Thoracic aorta (tissue), 2 donors: ENCODE measurements at places on chromosomes 16 and 17.

DNA sequence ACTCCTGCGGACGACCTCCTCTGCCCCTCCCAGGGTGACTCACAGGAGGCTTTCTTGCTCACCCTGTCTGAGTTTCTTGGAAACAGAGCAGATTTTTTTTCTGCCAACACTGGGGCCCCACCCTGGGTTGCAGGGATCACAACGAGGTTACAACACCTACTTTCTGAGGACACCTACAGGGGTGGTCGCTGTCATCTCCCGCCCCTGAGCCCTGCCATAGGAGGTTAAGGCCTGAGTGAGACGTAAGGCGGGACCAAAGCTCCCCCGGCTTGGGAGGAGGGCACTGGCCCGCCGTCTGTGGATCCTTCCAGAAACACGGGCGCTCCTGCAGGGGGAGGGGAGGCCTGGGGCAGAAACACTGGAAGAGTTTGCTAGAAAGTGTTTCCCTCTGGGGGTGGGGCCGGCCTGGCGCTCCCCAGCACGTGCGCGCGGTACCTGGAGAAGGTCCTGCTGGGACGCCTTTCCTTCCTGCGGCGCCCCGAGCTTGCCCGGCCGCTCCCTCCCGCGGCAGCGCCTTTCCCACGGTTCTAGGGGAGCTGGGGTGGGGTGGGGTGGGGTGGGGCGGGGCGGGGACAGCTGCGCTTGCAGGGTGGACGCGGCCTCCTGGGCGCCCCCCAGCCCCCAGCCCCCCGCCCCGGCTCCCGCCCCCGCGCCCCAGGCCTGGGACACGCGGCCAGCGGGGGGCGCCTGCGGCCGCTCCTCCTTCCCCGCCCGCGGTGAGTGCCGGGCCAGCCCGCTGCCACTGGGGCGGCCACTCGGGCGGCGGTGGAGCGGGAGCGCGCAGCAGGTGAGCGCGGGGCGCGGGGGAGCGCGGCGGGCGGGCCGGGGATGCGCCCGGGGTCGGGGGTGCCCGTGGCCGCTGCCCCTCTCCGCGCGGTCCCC, 20.7 kb upstream of the ADCY7 start:
- DNase-seq: no peak

GRCh38 chr17:81870131-81870980, 781 bp downstream of the ARHGDIA start:
- no peak for DNase-seq

DNA sequence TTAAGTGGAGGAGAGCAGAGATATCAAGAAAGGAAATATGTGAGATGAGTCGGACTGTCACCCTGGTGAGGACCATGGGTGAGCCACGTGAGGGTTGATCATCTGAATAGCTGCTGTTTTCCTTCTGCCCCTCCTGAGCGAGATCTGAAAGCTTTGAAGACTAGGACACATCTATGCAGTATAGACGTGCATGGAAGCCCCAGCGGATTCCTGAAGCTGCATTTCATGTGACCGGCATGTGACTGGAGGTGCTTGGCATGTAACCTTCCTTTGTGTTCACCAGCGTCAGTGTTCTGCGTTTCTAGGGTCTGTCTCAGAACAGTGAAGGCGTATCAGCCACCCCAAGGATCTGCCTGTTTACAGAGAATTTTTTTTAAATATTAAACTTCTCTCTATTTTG, 75.1 kb downstream of the MSI2 start:
- DNase-seq: no peak

- DNase-seq: no peak
Measured at GRCh38 chr17:1755827-1756262, 6.0 kb upstream of the SERPINF1 start.

DNA sequence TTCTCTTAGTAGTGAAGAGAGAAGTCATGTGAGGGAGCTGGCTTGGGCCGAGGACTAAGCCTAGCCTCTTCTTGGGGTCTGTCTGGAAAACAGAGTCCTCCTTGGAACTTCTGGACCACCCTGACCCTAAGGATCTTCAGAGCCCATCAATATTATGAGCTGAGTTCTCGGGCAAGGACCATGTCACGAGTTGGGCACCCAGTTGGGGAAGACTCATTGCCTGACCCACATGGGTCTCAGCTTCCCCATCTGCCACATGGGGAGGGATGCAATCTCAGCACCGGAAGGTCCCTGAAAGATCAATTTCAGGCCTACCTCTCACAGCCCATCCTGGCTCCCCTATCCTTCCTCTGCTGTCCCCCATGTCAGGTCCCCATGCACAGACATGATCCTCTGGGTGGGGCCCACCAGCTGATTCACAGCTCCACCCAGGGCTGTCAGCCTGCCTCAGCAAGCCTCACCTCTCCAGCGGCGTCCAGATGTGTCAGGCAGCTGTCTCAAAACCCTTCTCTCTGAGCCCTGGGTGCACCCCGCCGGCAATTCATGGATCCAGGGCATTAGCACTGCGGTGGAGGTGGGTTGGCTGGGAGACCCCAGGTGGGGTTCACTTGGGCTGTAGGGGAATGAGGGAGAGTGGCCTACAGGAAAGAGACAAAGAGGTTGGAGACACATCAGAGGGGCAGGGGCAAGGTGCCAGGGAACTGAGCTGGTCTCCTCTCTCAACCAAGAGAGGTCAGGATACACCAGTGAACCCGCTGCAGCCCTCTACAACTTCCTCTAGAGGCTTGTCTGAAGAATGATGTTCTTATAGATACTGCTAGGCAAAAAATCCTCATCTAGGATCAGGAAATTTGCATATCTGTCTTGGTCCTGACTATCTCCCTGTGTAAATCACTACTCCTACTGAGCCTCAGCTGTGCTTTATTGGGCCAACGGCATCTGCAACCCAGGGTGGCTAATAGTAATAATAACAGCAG, 1.8 kb downstream of the NLRP1 start:
- no peak for DNase-seq

DNA sequence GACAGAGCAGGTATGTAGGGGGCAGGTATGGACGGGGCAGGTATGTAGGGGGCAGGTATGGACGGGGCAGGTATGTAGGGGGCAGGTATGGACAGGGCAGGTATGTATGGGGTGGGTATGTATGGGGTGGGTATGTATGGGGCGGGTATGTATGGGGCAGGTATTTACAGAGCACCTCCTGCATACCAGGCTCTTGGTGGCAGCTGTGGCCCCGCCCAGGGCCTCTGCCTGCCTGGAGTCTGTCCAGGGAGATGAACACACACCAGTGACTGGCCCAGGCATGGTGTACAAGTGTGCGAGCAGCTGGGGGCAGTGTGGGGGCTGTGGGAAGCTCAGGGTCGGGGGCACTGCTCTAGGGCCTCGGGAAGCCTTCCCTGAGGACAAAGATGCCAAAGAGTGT, 4.4 kb downstream of the RPL3L start:
- no peak for DNase-seq

DNA sequence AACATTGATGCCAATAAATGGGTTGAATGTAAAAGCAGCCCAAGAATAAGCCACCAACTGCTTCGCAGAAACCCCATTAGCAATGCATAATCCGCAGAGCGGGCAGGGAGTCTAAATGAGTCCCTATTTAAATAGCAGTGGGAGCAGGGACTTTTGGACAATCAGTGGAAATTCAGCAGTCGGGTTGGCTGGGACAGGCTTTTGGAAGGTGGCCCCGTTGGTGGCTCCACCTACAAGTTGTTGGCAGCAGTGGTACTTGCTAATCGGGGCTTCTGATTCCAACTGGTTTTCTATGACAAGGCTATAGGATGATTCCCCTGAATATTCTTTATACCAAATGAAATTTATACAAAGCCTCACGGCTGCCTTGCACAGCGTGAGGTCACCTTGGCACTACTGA, 86.3 kb downstream of the WDR59 start:
- DNase-seq: no peak

DNA sequence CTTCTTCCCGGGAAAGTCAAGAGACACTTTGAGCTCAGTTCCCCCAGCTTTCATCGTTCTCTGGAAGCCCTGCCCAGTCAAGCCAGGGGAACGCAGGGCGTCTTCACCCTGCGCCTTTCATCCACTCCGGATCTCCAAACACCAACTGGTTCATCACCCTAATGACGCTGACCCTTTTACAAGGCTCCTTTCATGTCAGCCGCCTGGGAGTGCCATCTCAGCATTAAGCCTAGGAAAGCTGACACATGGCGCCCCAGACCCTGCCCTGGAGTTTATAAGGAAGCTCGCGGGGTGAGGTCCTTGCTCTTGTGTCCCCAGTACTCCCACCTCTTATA, 594 bp upstream of the DNAJC7 start:
- no peak for DNase-seq

DNA sequence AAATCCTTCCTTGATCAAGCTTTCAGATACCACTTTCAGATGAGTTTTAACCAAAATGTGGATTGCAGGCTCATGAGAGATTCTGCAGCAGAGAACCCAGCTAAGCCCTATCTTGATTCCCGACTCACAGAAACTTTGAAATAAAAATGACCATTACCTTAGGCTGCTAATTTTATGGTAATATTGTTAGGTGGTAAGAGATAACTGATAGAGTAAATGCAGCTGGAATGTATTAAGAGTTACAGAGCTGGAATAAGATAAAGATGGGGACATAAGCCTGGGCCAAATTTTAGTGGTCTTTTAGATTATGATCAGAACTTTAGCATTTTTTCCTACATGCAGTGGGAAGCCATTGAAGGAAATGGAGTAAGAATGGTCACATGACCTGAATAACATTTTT, 1074.0 kb downstream of the CDH11 start:
- DNase-seq: no peak

- no peak for DNase-seq
Measured at GRCh38 chr16:18842565-18842964, 41.2 kb upstream of the ARL6IP1 start.

DNA sequence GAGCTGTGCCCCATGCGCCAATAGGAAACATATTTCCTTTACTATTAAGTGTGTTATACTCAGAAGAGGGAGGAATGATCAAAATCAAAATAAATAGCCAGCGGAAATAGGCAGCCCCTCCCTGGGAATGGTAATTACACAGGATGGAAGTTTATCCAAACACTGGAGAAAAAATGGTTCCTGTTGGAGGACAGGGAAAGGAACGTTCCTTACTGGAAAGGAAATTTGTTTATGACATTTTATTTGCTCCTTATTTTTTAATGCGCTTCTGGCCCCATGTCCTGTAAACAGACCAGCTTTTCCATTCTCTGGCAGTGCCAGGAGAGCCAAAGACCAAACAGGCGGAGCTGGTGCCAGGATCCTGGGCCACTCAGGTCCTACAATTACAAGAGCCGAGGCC, 273.7 kb downstream of the SOX9 start:
- no peak for DNase-seq

DNA sequence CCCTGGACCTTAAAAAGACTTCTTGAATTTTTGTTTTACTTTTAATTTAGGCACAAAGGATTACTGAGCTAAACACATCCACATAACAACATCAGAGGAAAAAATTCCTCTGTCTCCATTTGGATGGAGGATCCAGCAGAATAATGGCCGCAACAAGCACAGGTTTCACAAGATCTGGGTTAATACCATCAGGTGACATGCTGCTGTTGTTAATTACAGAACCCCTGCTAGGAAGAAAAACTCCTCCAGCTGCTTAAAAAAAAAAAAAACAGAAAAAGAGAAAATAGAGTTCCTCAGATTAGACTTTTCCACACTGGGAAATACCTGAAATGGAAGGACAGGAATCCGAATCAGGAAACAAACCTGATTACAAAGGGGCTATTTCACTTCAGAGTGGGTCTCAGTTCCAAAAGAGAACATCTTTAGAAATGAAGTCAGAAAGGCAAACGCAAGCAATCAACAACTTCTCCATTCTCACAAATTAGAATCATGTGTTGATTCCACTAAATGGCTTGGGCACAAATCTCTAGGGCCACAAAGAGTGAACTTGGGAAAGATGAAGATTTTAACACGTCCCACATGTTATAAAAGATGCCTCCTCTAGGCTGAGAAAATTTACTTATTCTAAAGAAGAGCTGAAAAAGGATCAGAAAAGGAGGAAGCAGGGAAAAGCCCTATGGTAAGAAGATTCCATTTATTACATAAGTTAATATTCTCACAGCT, 44.0 kb downstream of the SPOP start:
- no peak for DNase-seq

DNA sequence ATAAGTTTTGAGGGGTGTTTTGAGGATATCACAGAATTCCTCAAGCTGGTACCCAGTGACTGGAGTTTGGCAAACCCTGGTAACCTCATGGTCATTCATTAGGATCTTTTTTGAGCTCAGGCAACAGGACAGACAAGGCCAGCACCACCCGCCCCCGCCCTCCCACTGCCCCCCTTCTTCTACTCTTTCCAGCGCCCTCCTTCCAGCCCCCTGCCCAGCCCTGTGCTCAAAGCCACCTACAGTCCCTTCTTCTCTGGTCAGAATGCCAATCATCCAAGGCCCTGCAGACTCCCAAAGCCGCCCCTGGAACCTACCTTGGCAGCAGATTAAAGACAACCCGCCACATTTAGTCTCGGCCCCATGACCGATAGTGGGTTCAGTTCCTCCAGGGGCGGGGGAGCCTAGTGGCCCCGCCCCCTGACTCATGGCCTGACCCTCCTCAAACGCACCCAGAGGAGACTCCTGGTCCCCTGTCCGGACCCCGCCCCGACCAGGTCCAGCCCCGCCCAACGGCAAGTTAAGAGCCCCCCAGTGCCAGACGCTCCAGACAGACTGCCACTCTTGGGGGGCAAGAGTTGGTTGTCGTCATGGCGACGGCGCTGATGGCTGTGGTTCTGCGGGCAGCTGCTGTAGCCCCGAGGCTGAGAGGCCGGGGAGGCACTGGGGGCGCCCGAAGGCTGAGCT, at the start of gene NAGS:
NAGS (plus strand) TSS at position 546 of the 684 bp plus-strand sequence; CDS start at position 588, 42 bp downstream.
- no peak for DNase-seq

DNA sequence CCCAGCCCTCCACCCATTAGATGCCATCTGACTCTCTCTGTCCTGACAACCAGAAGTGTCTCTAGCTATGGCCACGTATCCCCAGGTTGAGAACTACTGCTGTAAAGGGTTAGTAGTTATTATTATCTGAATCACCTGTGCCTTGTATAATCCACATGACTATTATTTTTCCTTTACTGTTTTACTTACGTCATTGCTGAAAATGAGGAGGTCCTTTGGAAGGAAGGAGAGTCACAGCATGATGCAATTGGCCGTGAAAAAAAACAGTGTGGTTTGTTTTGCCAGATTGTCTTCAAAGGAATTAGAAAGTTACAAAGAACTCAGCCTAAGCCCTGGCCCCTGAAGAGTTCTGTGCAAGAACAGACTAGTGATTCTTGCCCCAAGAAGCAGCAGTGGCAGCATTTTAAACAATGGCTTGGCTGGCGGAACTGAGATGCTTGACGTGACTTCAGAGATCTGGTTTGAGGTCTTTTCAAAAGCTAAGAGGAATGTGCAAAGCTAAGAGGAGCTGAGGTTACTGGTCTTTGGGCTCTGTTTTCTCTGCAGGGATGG, 413.3 kb upstream of the EEF2KMT start:
- no peak for DNase-seq

DNA sequence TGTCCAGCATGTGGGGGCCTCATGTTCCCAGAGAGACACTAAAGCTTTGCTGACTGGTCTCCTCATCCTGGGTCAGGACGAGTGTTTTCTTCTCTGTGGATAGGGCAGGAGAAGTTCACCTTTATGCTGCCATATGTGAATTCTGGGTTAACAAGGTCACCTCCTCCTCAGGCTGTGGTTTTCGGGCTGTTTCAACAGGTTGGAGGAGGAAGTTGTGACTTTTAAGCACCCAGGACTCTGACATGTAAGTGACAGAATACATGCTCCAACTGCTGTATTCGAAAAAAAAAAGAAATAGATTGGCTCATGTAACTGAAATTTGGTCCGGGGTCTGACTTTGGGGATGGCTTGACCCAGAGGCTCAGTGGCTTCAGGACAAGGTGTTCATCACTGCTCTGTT, 54.2 kb downstream of the SNX20 start:
- no peak for DNase-seq
